ENCODE measurements at places on chromosomes 1 and 21. TPM values are rescaled to one million over a fixed set of nuclear protein-coding genes. Genes with fewer than 3 reads are reported as not detected.

- no peak for DNase-seq
Measured at GRCh38 chr1:29520571-29521437, 284.5 kb downstream of the PTPRU start.

The NPPA gene
- not detected for total RNA-seq

DNA sequence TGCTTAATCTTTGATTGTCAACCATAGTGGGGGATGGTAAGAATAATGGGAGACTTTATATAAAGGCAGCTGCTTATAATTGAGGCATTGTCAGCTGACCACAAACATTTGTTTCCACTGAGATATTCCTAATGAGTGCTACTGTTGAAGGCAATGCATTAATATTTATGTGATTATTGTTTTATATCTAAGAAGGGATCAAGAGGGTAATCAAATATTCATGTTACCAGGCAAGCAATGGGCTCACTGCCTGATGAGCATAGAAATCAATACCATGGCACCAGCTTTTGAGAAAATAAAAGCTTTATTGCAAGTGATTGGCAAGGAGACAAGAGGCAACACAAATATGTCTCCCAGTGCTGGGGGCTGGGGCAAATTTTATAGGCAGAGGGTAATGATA, 706.7 kb upstream of the ADAMTS5 start:
- DNase-seq = no peak

- DNase-seq = peak; percentile 59
Measured at GRCh38 chr1:202807926-202808757, at the start of gene KDM5B. Gene KDM5B (minus strand): TSS chr1:202808421. CDS start chr1:202808305, 116 bp downstream.

Data from M059J (cell line).